ENCODE measurements at places on chromosomes 16 and 17.
A peak's percentile ranks its signal among the peaks of the same experiment; 100 is the strongest.

DNA sequence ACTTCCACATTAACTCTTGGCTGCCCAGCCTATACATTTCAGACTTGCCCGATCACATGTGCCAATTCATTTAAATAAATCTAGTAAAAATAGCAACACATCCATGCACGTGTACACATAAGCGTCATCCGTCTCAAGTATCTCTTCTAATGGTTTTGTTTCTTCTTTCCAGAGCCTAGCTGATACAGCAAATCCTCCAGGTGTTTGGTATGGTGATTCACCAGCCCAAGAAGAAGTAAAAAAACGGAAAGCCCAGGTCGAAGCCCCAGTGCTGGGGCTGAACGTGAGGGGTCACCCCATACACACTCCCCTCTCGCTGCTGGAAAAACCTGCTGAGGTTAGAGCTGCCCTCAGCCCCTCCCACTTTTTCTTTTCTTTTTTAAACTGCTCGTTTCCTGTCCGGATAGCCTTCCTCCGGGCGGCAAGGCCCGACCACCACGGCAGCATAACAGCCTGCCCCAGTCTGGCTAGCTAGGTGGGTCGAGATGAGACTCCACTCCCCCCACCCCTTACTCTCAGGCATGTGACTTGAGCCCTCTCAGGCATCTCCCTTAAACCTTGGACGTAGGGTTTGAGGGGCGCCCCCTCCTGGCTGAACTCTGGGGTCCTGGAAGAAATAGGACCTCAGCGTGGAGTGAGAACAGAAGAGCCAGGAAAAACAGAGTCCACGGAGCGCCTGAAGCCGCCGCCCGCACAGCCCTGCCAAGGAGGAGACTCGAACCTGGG is 13.9 kb upstream of the OR1F1 start:
- no peak for DNase-seq

- no peak for DNase-seq
Observed at GRCh38 chr16:85878875-85879274, 20.1 kb upstream of the IRF8 start.

GRCh38 chr16:28913946-28914724 is 10.9 kb downstream of the RABEP2 start:
- no peak for DNase-seq

GRCh38 chr17:65966072-65966695 is 225.7 kb downstream of the CEP112 start:
- DNase-seq, result no peak

GRCh38 chr17:50514936-50515702 is 6.9 kb downstream of the MYCBPAP start:
- DNase-seq, result no peak

DNA sequence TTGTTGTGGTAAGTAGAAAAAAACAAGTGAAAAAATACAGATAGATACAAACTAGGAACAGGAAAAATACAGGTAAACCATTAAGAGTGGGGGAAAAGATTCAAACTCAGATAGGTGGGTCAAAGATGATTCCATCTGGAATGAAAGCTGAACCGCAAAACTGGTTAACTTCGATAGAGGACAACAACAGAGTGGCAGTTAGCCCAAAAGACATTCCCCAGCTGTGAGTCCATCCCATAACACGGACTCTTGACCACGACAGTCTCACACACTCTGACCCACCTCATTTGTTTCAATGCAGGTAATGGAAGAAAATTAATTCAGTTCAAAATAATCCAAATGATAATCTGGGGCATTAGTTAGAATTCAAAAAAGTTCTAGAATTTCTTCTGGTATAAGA is 13.5 kb downstream of the ELAC2 start:
- no peak for DNase-seq

DNA sequence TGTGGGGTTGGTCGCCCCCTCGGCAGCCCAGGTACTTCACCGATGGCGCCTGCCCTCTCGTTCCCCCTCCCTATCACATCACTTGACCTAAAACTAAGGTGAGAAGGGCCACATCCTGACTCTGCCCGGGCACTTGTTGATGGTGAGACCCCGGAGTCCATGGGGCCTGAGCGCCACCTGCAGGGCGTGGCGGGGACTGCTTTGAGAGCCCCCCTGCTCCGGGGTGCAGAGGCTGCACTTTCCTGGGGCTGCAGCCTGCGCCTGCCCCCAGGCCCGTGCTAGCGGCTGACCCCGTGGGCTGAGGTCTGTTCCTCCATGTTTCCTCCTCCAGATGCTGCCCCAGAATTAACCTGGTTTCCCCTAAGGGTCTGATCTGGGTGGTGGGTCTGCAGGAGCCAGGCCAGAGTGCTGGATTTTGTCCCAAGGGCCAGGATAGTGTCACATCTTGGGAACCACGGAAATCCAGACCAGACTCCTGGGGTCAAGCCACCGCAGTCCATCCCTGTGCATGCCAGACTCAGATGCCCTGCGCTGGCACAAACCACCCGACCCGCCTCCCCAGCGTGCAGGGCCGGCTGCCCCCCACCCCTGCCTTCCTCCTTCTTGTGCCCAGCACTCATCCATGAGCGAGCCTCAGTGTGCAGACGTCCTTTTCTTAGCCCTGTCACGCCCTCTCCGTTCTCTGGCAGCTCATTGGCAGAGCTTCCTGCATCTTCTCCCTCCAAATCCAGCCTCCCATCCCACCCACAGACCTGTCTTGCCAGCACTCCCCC is 2.7 kb downstream of the NDUFAF8 start:
- DNase-seq, result peak; percentile 67

GRCh38 chr17:43599835-43600234 is 53.7 kb upstream of the ETV4 start:
- DNase-seq, result peak; percentile 63

GRCh38 chr16:30745082-30745481 is 3.1 kb upstream of the PHKG2 start:
- DNase-seq, result no peak

DNA sequence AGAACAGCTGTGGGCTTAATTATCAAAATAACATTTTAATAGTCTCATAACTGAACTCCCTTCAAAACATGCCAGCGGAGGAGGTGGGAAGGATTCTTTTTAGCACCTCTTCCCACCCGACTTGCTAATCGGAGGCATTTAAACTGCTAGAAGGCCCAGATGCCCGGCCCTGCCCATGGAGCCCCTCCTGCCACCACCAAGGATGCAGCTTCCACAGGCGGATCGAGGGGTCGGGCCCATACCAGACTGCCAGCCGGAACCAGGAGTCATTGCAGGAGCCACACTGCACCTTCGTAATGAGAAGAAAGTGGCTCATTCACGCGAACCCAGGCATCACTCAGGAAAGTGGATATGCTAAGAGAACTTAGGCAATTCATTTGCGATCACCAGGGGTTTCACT is 201.2 kb downstream of the C16orf78 start:
- DNase-seq, result no peak

- DNase-seq, result no peak
Observed at GRCh38 chr17:69445132-69445531, 30.6 kb downstream of the MAP2K6 start.

GRCh38 chr17:72119873-72120641 is 763 bp upstream of the SOX9 start:
- DNase-seq, result peak; percentile 57

DNA sequence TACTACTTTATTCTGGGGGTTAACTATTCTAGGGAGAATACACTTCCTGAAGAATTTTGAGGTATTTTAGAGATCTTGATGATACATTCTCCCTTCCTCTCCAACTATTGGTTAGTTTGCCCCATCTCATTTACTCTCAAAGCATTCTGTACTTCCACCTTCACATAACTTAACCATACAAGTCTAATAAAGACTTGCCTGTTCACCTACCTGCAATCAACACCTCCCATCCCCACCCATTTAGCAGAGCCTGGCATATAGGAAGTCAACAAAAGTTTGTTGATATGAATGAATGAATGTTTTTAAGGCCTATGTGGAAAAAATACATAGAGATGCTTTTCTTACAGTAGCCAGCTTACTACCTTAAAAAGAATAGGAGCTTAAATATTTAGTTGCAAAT is 50.8 kb downstream of the MYO1D start:
- no peak for DNase-seq

DNA sequence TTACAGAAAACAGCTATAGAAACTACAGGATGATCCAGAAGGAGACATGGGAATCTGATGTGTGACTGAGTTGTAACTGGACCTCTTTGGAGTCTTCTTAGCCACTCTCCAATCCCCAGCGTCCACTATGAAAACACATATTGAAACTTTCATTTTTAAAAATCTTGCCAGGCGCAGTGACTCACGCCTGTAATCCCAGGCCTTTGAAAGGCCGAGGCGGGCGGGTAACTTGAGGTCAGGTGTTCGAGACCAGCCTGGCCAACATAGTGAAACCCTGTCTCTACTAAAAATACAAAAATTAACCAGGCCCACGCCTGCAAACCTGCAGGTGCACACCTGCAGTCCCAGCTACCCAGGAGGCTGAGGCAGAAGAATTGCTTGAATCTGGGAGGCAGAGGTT is 53.3 kb downstream of the HIC1 start:
- DNase-seq, result no peak

Data from muscle of back (tissue), 13 donors.